ENCODE measurements at places on chromosomes 3 and 15.

DNA sequence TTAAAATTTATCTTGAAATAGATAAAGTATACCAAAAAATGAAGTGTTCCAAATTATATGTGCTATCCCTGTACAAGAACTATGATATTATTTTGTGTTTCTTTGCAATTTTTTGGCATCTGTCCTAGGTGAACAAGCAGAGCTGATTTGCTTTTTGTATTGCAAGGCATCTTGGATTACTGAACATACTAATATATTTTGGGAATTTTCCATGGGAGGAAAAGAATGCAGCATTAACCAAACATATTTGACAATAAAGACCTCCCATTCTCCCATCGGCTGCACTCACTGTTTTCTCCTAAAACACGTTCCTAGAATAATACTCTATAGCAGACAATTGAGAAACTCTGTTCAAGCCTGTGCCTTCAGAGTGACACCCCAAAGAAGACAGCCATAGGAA lies 265.1 kb upstream of the ALCAM start:
- no peak for DNase-seq

DNA sequence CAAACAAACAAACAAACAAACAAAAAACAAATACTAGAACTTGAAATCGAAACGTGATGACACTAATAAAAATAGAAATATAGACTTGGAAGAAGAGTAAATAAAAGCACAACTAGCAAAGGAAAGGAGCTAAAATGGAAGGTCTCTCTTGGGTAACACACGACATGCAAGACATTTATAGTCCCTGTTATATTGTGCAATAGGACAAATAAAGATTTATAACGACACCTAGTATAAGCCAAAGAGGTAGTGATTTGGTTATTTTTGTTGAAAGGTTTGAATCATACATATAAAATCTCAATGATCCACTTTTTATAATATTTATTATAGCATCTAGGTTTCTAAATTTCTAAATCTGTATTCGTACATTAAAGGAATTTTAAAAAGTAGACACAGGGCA lies 349.6 kb downstream of the CHST2 start:
- no peak for DNase-seq

- no peak for DNase-seq
These were observed 9.4 kb downstream of the BOC start for GRCh38 chr3:113220721-113221120.

GRCh38 chr3:72303926-72304325 lies 519.0 kb upstream of the PROK2 start:
- DNase-seq = no peak

DNA sequence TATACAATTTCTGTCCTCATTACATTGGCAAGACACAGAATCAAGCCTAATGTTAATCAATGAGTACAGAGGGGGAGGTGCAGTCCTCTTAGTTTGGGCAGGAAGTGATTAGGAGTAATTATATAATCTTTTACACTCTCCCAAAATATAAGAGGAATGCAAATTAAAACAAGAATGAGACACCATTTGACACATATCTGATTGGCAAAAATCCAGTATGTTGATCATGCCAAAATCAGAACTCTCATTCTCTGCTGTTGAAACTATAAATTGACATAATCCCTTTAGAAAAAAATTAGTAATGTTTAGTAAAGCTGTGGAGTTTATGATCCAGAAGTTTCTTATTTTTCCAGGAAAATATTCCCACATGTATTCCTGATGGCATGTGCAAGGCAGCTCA lies 373.4 kb downstream of the EPHA6 start:
- DNase-seq = no peak

DNA sequence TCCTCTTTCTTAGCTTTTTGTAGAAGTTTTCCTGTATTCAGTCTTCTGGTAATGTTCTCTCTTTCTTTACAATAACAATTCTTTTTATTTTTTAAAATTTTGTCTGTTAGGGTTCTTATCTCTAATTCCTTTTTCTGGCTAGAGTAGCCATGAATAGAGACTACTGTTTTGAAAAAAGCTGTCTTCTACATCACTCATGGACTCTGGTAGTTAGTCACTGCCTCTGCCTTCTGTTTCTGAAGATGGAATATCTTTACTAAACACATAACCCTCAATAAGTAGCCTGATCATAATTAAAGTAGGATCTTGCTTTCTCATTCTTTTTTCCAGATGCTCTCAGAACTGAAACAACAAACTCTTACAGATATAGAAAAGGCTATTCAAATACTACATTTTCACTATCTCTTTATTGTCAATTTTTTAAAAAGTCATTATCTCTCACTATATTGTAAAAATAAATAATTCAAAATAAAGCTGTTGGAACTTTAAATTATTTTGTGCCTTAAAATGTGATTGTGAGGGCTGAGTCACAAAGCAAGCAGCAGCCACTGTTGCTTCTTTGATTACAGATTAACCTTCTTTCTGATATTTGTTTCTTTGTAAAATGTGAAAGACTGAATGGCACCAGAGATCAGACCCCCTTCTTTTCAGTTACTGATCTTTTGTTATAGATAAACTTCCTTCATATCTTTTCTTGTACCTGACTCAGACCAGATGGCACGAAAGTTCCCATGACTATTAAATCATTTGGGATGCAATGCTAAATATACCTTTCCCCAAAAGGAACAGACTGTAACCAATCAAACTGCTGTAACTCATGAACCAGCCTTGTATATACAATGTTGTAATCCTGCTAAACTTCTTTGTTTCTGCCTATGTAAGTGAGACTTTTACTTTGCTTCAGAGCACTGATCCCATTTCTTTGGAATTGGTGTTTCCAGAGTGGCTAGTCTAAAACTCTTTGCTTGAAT lies 1159.5 kb downstream of the IGSF11 start:
- DNase-seq = no peak

GRCh38 chr3:108406661-108407206 lies 103.7 kb downstream of the MYH15 start:
- DNase-seq = peak; percentile 48

DNA sequence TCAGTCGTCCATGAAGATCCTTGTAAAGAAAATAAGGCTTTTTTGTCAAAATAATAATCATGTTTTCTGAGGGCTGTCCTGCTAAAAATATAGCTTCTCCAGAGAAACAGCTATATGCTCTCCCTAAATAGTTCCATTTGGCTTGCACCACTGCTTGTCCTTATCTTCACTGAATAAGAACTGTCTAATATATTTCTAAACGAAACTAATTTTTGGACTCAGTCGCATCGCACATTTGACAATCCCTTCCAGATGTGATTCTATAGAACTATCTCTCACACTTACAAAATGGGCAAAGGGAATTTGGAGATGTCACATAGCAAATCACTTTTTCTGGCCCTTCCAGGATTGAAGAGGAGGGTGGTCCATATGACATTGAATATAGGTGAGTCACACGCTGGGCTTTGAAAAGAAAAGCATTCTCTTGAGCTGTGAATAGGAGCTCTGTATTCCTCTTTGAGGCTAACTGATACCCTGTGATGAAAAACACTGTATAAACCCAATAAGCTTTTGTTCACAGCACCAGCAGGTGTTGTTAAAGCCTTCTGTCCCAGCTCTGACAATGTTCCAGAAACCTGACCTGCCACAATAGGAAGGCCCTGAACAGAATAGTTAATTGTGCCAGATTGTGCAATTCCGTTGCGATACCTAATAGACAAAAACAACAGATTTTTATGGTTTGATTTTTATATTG lies 1144.2 kb downstream of the ROBO2 start:
- DNase-seq = no peak

GRCh38 chr3:98584547-98584946 lies 8.9 kb downstream of the CPOX start:
- DNase-seq = no peak

GRCh38 chr3:17094551-17094950 lies 209.8 kb downstream of the PLCL2 start:
- DNase-seq = no peak

GRCh38 chr3:130514681-130515080 lies 2.3 kb upstream of the COL6A6 start:
- DNase-seq = no peak

DNA sequence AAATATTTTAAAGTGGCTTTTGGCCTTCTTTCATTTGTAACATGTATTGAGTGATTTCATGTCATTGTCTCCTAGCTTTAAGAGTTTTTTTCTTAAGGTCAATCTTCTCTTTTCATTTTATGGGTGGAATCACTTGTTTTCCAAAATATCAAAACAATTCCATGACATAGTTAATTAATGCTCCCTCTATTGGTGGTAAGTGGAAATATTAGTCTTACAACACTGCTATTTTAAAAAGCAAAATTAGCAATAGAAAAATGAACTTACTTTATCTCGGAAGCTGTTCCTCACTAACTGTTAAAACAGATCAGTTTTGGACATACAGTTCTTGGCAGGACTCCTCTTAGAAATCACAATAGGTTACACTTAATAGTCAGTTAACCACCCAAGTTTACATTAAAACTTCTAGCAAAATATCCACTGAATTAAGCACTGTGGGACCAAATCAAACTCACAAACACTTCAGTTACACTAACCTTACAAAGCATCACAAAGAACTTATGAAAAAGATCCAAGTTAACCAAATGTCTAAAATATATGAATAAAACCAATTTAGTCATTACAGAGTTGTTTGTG lies 42.4 kb downstream of the TIGIT start:
- no peak for DNase-seq

DNA sequence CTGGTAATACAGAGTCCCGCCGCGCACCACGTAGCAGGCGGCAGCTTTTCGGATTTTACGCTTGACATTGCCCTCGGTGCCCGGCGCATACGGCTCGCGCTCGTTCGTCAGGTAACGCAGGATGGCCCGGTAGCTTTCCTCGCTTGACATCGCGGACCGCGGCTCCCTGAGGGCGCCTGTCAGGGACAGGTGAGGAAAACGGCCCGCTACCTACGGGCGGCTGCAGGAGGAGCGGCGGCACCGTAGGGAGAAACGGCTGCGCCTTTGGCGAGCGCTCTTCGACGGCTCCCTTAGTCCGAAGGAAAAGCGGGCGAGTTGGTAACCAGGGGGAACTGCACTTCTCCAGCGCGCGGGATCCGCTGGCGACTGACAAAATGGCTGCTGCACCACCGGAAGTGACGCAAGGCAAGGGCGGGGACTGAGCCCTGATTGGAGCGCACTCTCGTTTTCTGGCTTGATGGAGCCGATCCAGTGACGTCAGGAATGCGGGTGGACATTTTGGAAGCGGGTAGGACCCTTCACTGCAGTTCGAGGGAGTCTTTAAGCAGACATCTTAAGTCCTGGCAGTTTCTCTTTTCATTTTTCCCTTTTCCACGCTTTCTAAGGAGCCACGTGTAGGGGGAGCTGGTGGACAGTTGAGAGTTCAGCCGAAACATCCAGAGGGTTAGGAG lies at the start of gene ZBTB11:
TSS of gene ZBTB11 (minus strand) at position 368 of the 671 bp plus-strand sequence. CDS start at position 150, 218 bp downstream.
- DNase-seq = no peak

DNA sequence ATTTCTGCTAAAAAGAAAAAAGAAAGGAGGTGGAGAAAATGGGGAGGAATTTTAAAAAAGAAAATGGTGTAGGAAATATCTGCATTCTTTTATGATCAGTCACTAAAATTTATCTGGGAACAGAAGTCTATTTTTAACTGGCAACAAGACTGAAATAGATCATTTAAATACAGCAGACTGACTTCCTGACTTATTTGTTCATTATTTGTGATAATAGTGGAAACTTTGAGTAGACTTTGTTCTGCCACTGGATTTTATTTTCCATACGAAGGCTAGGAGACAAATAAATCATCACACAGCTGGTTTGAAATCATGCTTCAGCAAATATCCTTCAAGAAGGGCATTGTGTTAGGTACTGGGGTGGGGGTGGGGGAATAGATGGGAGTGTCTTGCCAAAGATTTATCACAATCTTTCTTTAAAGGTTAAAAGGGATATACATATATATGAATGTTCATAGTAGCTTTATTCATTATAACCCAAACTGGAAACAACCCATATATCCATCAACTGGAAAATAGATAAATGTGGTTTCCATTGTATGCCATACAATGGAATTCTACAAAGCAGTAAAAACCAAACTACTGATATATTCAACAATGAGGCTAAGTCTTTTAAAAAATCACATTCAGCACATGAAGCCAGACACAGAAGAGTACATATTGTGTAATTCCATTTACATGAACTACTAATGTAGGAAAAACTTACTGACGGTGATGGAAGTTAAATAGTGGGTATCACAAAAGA lies 4.7 kb upstream of the CLASP2 start:
- no peak for DNase-seq

GRCh38 chr3:28586325-28586724 lies 237.7 kb upstream of the AZI2 start:
- no peak for DNase-seq

GRCh38 chr15:25611603-25612002 lies 172.8 kb upstream of the UBE3A start:
- no peak for DNase-seq

GRCh38 chr15:79617071-79617470 lies 184.9 kb downstream of the MINAR1 start:
- no peak for DNase-seq

GRCh38 chr15:71116942-71117341 lies 1.7 kb downstream of the THSD4 start:
- DNase-seq = no peak

- peak; percentile 54 for DNase-seq
These were observed 3.5 kb downstream of the ZNF710 start for GRCh38 chr15:90004671-90005070.

GRCh38 chr15:69953816-69954215 lies 143.9 kb downstream of the TLE3 start:
- no peak for DNase-seq

DNA sequence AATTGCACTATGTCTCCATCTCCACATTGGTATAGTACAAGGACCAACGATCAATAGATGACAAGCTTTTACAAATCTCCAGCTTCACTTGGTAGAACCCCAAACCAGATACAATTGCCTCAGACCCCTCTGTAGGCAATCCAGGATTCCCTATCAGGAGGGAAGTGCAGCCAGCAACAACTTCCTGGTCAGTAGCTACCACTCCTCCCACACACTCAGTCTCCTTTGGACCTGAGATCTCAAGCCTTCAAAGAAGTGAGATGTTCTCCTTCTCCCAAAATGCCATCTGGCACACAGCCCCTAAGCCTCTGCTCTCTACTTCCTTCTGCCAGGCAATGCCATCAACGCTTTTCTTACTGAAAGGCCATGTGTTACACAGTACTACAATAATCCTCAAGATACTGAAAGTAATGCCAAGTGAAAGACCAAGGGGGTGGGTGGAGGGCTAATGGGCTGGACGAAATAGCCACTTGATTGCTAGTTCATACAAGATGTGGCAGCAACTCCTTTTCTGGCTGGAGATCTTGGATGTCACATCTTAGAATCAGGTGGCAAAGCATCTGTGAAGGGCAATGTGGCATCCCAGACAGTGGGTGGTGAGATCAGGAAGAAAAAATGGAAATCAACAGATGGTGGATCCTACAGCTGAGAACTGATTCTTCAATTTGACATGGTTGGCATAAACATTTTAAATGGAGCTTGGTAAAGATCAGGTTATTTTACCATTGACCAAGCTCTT lies 75.3 kb upstream of the ACP3 start:
- no peak for DNase-seq

- no peak for DNase-seq
These were observed 1.5 kb downstream of the GPR87 start for GRCh38 chr3:151315136-151315535.

DNA sequence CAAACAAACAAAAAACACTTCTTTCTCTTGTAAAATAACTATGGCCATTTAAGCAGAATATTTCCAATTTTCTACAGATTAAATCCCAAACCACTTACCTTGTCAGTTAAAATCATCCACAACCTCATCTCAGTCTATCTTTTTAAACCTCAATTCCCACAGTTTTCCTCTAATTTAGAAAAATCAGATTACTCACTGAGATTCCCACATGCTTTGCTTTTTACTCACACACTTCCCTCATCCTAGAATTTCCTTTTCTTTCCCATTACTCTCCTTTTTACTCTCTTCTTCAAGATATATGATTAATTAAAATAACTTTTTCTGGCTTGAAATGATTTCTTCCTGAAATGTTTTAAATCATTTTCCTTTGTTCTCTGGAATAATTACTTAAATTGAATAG lies 790.7 kb downstream of the ROBO1 start:
- DNase-seq = no peak
